Activated CD4-positive, alpha-beta T cell treated with anti-CD3 and anti-CD28 coated beads, Interleukin-2, amount 50 U/mL, for 4 hours (primary cell): ENCODE measurements at places on chromosomes 16 and 17.

DNA sequence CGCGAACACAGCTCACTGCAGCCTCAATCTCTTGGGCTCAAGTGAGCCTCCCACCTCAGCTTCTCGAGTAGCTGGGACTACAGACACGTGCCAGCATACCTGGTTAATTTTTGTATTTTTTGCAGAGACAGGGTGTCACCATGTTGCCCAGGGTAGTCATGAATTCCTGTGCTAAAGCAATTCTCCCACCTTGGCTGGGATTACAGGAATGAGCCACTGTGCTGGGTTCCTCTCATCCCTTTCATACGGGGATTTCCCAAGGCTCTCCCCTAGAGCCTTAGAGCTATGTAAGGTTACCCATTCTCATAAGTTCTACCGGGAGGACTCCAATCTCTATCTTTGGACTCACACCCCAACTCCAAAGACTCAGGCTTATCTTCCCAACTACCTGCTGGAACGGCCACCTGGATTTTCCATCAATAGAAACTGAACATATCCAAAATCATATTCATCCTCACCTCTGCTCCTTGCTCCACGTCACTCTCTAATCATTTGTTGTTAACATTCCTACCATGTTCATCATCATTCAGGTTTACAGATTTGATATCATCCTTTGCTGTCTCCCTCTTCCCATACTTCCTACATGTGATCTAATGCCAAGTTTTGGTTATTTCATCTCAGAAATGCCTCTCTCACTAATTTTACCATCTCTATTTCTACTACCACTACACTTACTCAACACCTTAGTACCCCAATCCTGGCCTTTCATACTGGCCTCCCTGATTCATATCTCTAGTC is 92.5 kb downstream of the NCOR1 start:
- no peak for DNase-seq

DNA sequence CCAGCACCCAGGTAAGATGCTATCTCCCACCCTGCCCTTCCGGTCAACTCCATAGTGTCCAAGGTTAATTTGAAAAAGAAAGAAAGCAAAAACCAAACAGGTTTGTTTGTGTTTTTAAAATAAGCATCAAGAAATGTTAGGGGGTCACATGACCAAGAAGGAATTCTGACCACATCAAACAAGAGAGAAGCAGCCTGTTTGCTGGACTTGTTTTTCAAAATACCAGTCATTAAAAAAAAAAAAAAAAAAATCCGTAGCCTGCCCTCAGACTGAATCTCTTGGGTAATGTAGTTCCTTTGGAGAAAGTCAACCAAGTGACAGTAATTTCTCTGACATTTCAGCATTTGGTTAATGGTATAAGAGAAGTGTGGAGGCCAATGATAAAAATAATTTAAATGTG is 38.4 kb downstream of the HNF1B start:
- DNase-seq: no peak

GRCh38 chr16:49434733-49435132 is 61.1 kb downstream of the C16orf78 start:
- DNase-seq: no peak

DNA sequence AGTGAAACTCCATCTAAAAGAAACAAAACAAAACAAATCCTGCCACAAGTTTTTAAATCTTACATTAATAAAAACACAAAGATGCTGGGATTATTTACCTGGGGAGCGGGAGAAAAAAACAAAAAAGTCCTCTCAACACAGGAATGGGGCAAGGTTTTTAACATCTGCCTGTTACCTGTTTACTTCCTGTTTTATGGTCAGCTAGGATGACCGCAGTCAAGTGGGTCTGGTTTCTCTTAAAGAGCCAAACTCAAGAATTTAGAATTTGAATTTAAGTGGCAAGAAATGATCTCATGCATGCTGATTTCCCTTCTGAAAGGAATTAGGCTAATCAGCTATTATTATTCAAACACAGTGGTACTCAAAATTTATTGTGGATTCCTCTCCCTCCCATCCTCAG is 39.7 kb upstream of the TBC1D3K start:
- no peak for DNase-seq
